ENCODE measurements at places on chromosomes 2 and 18. TPM values are rescaled to one million over a fixed set of nuclear protein-coding genes. Genes with fewer than 3 reads are reported as not detected.
A peak's percentile ranks its signal among the peaks of the same experiment; 100 is the strongest.

DNA sequence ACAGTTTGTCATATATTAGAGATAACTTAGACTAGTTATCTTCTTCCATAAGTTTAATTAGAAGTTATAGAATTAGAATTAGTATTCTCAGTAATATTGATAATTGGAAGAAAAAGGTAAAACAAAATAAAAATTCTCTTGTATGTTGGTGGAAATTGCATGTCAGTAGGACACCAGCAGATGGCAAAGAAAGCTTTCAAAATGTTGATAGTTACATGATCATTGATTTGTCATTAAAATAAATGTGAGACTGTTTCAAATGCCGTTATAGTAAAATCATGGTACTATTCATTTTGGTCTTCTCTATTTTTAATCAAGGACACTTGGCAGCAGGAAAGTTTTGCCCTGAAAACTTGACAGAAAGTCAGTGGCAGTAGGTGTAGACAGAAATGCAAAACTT lies 270.2 kb downstream of the TGIF1 start:
- H3K27ac ChIP-seq = no peak overlapping the region
- H3K4me1 ChIP-seq = peaks cover 6% of the 10 kb centered on the region
- no peaks in the 10 kb centered on the region for H3K36me3 ChIP-seq
- H3K4me3 ChIP-seq = no peak overlapping the region

EMILIN1 gene
- total RNA-seq = 0.69 TPM

DNA sequence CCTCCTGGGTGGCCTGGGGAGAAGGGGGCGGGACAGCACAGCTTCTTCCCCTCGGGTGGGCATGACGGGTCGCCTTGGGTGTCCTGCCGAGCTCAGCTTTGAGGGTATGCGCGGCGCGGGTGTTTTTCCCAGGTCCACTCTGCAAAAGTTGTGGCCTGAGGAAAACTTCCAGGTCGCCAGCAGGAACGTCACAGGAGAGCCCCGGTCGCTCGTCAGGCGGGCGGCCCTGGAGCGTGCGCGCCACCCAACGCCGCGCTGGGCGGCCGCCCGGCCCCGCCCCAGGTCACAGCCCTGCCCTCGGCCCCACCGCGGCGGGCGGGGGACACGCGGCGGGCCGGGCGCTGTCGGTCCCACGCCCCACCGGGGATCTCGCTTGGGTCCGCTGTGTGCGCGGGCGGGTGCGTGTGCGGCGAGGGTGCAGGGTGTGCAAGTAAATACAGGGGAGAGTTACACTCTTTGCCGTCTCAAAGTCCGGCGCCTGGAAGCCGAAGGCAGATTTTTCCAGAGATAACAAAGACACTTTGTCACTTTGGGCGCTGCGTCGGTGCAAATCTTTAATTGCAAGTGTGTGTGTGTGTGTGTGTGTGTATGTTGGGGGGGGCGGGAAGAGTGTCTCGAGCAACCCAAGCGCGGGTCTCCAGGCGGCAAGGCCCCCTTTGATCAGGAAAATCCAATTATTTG lies 616 bp upstream of the SP5 start:
- H3K27ac ChIP-seq = no peak overlapping the region
- H3K36me3 ChIP-seq = no peaks in the 10 kb centered on the region
- peak overlapping the region; percentile 65 for H3K4me3 ChIP-seq

DNA sequence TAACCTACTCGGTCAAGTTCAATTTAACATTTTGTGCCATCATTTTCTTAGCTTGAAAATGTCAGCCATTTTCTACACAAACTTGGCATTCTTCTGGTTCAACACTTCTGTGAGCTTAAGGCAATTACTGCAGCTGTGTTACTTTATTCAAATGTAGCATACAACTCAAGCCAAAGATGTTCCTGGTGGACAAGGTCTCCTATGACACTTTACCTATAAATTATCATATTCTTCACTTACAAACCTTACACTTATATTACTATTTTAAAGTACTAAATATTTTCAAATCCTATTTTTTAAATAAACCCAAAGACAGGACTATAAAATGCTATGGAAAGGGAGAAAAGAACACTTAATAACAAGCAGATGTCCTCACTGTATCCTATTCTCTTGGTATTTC lies 1045.3 kb downstream of the TSN start:
- no peaks in the 10 kb centered on the region for H3K36me3 ChIP-seq
- H3K4me1 ChIP-seq = no peaks in the 10 kb centered on the region
- DNase-seq = no peak

PRSS56 gene
- total RNA-seq = not detected

- no peaks in the 10 kb centered on the region for H3K4me1 ChIP-seq
- no peak for DNase-seq
- H3K27ac ChIP-seq = no peak overlapping the region
- no peaks in the 10 kb centered on the region for H3K27me3 ChIP-seq
- no peaks in the 10 kb centered on the region for H3K36me3 ChIP-seq
- H3K4me3 ChIP-seq = no peak overlapping the region
Measured at GRCh38 chr2:120771111-120771780, 35.6 kb downstream of the GLI2 start.

DNA sequence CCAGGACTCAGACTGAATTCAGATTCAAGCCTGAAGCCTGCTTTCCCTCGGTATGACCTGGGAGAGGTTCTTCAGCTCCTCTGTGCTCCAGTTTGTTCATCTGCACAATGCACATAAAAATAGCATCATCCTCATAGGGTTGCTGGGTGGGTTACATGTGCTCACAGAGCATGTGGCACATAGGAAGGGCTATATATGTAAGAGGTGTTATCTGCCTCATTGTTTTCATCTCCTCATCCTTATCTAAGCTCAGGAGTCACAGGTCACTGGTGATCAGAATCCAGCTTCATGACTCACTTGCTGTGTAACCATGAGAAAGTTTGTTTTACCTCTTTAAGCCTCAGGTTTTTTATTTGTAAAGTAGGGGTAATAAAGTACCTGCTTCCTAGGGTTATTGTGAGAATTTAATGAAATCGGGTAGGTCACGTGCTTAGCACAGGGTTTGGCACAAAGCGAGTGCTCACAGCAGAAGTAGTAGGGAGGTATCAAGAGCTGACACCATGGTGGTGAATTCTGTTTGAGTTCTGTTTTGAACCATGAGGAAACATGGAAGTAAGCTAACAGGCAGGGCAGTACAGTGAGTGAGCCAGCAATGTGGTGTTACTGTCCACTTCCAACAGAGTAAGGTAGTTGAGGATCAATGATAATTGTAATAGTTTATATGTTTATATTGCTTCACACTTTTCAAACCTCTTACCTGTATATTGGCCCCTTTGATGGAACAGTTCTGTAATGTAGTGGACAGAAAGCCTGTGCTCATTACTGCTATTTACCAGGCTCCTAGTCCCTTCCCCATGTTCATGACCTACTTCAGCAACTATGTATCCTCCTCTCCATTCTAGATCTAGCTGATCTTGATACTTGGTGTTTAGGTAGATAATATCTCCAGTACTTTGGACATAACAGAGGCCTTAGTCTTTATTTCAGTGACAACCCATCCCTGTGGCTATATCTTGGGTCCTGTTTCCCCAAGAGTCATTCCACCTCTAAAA lies 141.4 kb upstream of the LTBP1 start:
- H3K36me3 ChIP-seq = peaks cover 46% of the 10 kb centered on the region
- H3K27ac ChIP-seq = no peak overlapping the region
- no peak for DNase-seq
- no peaks in the 10 kb centered on the region for H3K4me1 ChIP-seq

GRCh38 chr2:10158681-10159080 lies 36.1 kb downstream of the RRM2 start:
- H3K36me3 ChIP-seq = no peaks in the 10 kb centered on the region
- H3K27ac ChIP-seq = no peak overlapping the region
- H3K4me1 ChIP-seq = peaks cover 6% of the 10 kb centered on the region
- no peaks in the 10 kb centered on the region for H3K27me3 ChIP-seq

WIPF1 gene
- total RNA-seq = 293 TPM

DNA sequence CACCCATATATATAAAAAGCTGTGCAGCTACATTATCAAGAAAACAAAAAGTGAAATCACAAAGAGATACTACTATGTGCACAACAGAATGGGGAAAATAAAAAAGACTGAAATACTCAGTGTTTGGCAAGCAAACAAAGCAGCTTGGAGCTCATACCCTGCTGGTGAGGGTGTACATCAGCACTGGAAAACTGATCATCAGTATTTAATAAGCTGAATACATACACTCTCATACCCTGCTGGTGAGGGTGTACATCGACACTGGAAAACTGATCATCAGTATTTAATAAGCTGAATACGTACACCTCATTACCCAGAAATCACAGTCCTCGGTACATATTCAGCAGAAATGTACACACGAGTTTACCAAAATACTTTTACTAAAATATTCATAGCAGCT lies 220.8 kb downstream of the SPP2 start:
- peaks cover 18% of the 10 kb centered on the region for H3K27me3 ChIP-seq
- no peaks in the 10 kb centered on the region for H3K4me1 ChIP-seq
- no peaks in the 10 kb centered on the region for H3K36me3 ChIP-seq
- DNase-seq = no peak
- no peak overlapping the region for H3K27ac ChIP-seq

- H3K4me3 ChIP-seq = no peak overlapping the region
- no peaks in the 10 kb centered on the region for H3K4me1 ChIP-seq
- H3K27ac ChIP-seq = no peak overlapping the region
- no peak for DNase-seq
- H3K27me3 ChIP-seq = peaks cover 3% of the 10 kb centered on the region
Measured at GRCh38 chr2:5722236-5722635, 30.1 kb downstream of the SOX11 start.

DNA sequence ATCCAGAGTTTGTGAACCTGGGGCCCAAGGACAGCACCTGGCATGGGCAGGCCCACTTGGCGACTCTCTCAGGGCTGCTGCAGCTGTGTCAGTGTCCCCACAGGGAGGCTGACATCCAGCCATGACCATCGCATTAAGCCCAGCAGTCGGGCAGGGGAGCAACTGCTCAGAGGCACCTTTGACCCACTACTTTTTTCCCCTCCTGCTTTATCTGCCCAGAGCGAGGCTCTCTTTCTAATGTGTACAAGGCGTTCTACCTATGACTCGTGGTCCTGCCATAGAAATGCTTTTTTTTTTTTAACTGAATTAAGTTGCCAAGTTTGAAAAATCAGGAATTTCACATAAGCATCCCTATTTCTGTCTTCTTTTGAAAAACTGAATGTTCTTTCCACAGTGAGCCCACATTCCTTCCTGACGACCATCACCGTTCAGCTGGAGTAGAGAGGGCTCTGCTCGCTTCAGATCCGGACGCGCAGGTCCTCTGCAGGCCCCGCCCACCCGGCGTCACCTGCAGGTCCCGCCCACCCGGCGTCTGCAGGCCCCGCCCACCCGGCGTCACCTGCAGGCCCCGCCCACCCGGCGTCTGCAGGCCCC lies 403 bp upstream of the CLUL1 start:
- H3K4me1 ChIP-seq = peaks cover 6% of the 10 kb centered on the region
- no peak overlapping the region for H3K27ac ChIP-seq

SPDYA gene
- total RNA-seq = 2.1 TPM

- H3K27ac ChIP-seq = peak overlapping the region; percentile 91
- H3K27me3 ChIP-seq = no peaks in the 10 kb centered on the region
- peak; percentile 54 for DNase-seq
- peak overlapping the region; percentile 64 for H3K4me3 ChIP-seq
Measured at GRCh38 chr2:43174368-43174916, 52.0 kb downstream of the ZFP36L2 start.

- no peak overlapping the region for H3K4me3 ChIP-seq
- no peak for DNase-seq
- H3K27me3 ChIP-seq = no peaks in the 10 kb centered on the region
- H3K36me3 ChIP-seq = no peaks in the 10 kb centered on the region
- no peaks in the 10 kb centered on the region for H3K4me1 ChIP-seq
Measured at GRCh38 chr18:63763831-63764600, 11.2 kb upstream of the SERPINB7 start.

ACAA2 gene
- 24.9 TPM for total RNA-seq

DNA sequence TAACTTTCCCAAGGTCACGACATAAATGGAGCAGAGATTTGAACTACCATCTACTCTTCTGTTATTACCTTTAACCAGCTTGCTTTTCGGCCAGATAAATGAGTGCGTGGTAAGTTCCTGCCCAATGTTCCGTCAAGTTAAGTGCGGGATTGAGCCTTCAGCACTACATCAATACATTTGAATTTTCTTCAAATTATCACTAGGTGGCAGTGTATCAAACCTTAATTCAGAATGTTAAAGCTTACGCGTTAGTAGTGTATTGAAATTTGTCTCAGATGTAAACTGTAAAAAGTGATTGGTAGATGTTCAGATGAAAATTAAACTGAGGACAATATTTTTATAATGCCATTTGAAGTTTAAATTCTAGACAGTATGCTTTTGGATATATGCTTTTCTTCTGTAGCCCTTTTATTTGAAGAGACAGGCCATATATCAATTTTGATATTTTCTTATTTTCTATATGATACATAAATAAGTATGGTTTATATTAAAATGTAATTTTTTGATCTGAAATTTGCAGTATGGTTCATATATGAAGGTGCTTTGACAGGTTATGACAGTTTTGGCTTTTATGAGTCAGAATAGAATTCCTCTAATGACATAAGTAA lies 681.3 kb downstream of the ADCYAP1 start:
- no peaks in the 10 kb centered on the region for H3K27me3 ChIP-seq
- H3K36me3 ChIP-seq = no peaks in the 10 kb centered on the region
- H3K4me1 ChIP-seq = no peaks in the 10 kb centered on the region
- H3K4me3 ChIP-seq = no peak overlapping the region

SRD5A2 gene
- not detected for total RNA-seq

- no peak overlapping the region for H3K4me3 ChIP-seq
- H3K36me3 ChIP-seq = peaks cover 49% of the 10 kb centered on the region
- no peak overlapping the region for H3K27ac ChIP-seq
- H3K27me3 ChIP-seq = no peaks in the 10 kb centered on the region
- DNase-seq = no peak
Measured at GRCh38 chr2:8819194-8819593, 18.2 kb downstream of the KIDINS220 start.

OLA1 gene
- total RNA-seq = 74.4 TPM

GRCh38 chr2:136727973-136728699 lies 37.2 kb upstream of the THSD7B start:
- no peaks in the 10 kb centered on the region for H3K36me3 ChIP-seq
- H3K27ac ChIP-seq = no peak overlapping the region
- no peak overlapping the region for H3K4me3 ChIP-seq
- DNase-seq = no peak

GRCh38 chr2:101811226-101812015 lies 113.9 kb downstream of the MAP4K4 start:
- H3K4me3 ChIP-seq = no peak overlapping the region
- no peak overlapping the region for H3K27ac ChIP-seq
- peaks cover 78% of the 10 kb centered on the region for H3K4me1 ChIP-seq
- H3K36me3 ChIP-seq = peaks cover 30% of the 10 kb centered on the region
- DNase-seq = no peak
